ENCODE measurements at places on chromosomes 4 and X.

DNA sequence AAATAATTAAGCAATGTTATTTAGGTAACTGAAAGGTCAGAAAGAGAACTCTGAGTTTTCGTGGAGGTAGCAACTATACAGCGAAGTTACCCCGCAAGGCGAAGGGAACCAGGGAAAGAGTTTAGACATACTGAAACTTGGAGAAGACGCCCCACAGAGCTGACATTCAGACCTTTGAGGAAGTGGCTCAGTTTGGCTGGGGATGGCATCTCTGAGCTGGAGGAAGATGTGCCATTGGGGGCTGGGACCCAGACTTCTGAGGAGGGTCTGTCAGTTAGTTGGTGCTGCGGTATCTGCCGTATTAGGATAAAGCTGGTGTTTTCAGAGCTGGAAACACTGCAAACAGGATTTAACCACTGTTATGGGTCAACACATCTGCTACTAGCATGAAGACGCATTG, 156.6 kb downstream of the ANKRD50 start:
- no peak for DNase-seq

GRCh38 chr4:155140889-155141288, 67.5 kb upstream of the NPY2R start:
- DNase-seq = no peak

GRCh38 chr4:109182696-109183095, 119.8 kb downstream of the COL25A1 start:
- no peak for DNase-seq

DNA sequence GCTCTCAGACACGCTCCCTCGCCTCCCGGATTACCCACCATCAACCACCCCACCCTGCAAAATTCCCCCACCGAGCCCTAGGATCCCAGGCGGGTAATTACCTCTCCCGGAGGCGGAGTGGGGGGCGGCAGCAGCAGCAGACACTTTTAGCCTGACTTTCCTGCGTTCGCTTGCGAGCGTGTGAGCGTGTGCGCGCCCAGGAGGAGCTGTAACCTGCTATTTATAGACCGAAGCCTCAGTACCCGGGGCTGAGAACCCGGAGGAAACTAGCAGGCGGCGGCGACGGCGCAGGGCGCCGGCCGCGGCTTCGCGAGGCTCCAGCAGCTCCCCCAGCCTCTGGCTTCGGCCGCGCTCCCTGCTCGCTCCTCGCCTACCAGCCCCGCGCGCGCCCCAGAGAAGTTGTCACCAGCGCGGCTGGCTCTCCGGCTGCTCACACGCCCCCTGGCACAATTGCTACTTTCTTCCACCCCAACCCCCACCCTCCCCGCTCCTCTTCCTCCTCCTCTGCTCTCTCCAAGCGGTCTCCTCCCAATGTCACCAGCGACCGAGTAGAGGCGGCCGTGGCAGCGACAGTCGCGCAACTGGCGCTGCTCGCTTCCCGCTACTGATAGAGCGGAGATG, at the start of gene INPP4B:
Gene INPP4B (minus strand): TSS at position 194 of the 621 bp plus-strand sequence.
- DNase-seq = no peak

- DNase-seq = no peak
These were observed 62.6 kb downstream of the DGKK start for GRCh38 chrX:50407976-50408375.

DNA sequence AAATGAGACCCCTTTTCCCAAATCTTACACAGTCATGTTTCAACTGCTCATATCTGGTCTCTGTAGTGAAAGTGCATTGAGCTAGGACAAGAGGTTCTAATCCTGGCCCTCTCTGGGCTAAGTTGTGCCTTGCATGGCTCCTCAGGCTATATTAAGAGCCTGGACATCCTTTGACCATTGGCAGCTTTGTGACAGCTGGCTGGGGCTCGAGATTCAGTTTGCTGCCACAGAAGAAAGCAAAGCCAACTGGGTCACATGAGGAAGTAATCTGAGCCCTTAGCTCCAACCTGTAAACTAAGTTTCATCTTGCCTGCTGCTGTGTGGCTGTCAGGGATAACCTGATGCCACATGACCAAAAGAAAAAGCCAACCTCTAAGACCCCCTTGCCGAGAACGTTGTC, 51.8 kb upstream of the JADE1 start:
- no peak for DNase-seq

GRCh38 chrX:13685126-13685763, 3.7 kb upstream of the RAB9A start:
- DNase-seq = no peak

DNA sequence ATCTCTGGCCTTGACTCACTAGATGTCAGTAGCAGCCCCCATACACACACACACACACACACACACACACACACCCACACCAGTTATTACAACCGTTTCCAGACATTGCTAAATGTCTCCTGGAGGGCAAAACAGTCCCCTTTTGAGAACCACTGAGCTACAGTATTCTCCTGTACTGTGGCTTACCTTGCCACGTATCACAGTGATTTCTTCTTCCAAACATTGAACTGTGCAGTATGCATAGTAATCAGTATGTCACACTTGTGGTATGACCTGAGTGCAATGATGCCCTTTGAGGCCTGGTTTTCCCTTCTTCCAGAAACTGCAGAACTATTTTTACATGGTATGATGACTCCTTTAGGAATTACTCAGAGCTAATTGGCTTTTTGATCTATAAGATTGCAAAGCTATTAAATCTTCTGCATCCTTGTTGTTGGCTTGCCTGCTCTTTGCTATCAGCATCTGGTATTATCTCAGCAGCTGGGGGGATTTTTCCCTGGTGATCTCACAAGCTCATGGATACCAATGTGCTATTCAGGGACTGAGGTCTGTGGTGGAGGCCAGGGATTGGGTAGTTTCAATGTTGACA, 3.6 kb upstream of the THOC2 start:
- no peak for DNase-seq

DNA sequence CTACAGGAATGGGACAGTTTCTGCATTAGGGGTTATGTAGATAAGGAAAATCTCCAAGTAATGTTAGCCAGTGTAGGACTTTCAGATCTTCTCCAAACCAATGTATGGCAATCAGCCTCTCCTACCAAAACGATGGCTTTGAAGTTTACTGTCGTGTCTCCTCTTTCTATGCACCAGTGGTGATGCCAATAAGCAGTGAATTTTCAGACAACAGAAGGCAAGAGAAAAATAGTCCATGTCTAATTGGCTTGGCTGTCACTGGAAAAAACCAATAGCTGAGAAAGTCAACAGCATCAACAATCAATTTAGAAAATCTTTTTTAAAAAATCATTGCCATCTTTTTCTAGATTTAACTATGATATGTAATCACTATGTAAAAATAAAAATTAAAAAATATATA, 35.0 kb downstream of the LIMCH1 start:
- no peak for DNase-seq

- DNase-seq = no peak
These were observed 27.3 kb downstream of the CSN3 start for GRCh38 chr4:70269674-70270073.

DNA sequence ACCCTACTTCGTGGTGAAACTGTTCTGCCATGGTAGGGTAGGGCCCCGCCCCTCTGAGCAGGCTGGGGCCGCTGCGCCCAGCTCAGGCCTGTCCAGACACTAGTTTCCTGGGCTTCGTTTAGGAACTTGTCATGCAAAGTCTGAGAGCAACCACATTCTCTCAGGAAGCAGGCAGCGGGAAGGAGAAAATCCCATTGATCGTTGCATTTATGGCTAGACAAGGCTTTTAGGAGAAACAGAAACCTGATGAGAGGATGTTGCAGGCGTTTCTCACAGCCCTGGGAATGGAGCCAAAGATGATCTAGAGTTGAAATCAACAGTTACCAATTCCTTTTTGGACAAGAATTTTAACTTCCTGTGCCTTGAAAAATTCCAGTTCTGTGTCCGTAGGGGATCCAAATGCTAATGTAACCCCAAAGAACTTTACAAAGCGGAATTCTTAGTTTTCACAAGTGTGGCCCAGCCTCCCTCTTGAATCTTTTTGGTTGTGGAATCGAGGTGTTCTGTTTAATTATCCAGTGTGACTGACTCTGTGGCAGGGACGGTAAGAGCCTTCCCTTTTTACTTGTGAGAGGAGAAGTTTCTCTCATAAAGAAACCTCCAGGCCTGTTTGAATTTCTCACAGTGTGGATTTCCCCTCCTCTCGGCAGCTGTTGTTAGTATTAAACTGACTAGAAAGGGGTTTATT, 4.5 kb upstream of the CXCL9 start:
- DNase-seq = no peak

- DNase-seq = no peak
These were observed 268.3 kb downstream of the PDHA2 start for GRCh38 chr4:96108146-96108545.

DNA sequence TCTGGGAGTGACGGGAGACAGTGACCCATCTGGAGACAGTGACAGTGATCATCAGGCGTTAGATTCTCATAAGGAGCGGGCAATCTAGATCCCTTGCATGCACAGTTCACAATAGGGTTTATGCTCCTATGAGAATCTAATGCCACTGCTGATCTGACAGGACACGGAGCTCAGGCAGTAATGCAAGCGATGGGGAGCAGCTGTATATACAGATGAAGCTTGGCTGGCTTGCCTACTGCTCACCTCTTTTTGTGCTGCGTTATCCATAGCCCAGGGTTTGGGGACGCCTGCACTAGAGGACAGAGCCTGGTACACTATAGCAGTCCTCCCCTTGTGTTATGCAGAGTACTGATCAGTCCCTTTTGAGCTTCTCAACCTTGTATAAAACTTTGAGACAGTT, 23.5 kb downstream of the NFKB1 start:
- DNase-seq = no peak

DNA sequence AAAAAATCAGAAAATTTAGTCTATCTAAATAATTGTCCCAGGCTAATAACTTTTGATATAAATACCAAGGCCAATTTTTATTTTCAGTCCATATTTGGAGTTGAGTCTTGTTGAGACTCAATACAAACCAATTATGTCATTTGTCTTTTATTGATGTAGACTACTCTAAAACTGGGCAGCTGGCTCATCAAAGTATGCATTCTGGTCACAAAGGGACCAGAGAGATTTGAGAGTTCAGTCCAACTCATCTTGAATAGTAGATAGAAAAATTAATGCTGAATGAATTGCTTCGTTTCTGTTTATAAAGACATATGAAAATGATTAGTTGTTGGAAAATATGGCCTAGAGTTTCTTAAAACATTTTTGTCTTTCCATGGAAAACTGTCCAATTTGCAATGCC, 412.5 kb upstream of the KLHL4 start:
- DNase-seq = no peak

DNA sequence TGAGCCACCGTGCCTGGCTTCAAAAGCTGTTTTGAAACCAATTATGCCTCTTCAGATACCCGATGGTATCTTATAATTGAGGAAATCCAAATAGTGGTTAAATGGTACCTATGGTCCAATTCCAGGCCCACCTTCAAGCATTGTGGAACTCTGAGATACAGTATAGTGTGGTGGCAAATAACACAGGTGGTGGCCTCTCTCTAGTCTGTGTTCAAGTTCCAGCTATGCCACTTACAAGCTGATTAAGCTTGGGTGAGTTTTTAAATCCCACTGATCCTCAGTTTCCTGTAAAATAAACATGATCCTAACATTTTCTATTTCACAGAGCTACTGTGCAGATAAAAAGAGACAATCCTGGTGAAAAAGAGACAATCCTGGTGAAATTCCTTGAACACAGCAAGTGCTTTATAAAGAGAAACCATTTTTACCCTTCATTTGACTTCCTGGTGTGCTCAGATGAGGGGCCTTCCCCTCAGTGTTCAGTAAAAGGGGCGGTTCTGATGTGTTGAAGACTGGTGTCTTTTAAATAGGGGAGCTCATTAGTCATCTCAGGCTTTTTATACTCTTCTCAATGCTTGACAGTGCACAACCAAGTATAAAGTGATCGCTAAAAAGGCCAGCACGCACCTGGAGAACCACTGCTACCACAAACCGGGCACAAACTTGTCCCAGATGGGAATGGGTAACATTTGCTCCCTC, 30.8 kb upstream of the CD40LG start:
- no peak for DNase-seq

DNA sequence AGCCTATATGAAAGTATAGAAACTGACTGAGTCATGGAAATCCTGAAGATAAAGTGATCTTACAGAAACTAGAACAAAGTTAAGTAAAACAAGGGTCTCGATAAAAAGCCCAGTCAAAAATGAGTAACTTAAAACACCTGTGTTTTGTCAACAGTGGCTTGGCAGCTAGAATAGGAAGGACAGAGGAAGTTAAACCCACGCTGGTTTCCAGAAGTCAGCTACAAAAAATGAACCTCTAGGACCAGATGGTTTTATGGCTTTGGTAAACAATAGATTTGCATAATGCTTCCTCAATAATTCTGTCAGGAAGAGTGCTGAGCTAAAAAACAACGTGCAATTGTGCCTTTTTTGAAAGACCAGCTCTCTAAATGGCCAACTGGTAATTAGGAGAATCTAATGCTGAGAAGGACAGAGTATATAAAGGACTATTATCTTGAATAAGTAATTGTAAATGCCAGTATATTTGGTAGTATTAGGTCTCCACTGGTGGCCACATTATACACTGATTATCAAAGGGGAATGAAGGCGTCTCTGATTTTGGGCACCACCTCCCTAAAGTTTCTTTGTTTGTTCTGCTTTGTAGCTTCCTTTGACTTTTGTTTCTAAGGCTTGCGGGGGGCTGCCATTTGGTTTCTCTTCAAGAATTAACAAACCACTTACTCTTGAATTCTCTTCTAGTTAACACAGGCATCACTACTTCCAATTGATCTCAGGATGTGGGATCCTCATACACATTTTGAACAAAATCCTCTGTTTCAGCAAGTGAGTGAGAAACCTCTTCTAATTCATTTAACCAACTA, 72.2 kb upstream of the PPP3CA start:
- no peak for DNase-seq

- no peak for DNase-seq
These were observed 577 bp upstream of the PIM2 start for GRCh38 chrX:48919360-48919841.

- DNase-seq = no peak
These were observed 1206.9 kb downstream of the FSTL5 start for GRCh38 chr4:160956875-160957274.

- no peak for DNase-seq
These were observed 195.1 kb downstream of the ARHGAP24 start for GRCh38 chr4:85669992-85670548.

DNA sequence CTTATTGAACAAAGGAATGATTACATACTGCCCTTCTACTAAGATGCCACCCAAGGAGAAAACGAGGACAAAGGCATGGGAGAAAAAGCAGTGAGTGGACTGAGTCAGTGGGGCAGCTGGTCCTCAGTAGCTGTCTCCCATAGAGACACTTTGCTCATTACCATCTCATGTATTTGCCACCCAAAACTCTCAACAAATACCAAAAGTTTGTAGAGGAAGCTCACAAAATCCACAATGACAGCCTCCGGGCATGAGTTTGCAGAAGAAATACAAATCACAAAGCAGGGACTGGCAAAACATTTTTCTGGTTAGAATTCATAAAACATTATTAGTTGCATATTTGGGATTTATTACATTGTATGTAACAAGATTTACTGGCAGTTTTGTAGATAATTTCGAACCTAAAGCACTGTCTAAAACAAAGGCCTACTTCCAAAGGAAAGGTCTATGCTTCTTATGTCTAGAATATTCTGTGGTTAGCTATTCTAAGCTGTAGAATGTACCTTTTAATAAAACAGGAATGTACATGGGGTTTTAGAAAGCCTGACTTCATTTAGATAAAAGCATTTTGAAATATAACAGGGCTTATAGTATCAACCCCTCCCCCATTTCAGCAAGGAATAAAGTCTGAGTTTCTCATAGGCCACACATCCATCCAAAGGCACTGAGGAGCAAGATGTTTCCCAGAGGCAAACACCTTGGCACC, 17.7 kb downstream of the PCDH18 start:
- DNase-seq = no peak

- DNase-seq = no peak
These were observed 132.1 kb upstream of the ADGRL3 start for GRCh38 chr4:61068060-61068459.

- DNase-seq = no peak
These were observed 198.0 kb downstream of the GALNTL6 start for GRCh38 chr4:172011196-172011595.

GRCh38 chrX:14125462-14125861, 95.8 kb upstream of the GEMIN8 start:
- DNase-seq = no peak
